Frontal cortex (tissue), 4 donors: ENCODE measurements at places on chromosomes 3 and 15. TPM values are rescaled to one million over a fixed set of nuclear protein-coding genes. Genes with fewer than 3 reads are reported as not detected.

PP2D1 gene
- not detected for total RNA-seq

GRCh38 chr3:197718891-197719290 lies 17.8 kb downstream of the RUBCN start:
- DNase-seq = no peak

GRCh38 chr3:31300456-31301443 lies 232.0 kb upstream of the STT3B start:
- no peak for DNase-seq

- no peak for DNase-seq
These were observed 40.5 kb upstream of the CMSS1 start for GRCh38 chr3:99777210-99777549.

- DNase-seq = no peak
These were observed 577.6 kb downstream of the AGBL1 start for GRCh38 chr15:86657305-86657704.

DNA sequence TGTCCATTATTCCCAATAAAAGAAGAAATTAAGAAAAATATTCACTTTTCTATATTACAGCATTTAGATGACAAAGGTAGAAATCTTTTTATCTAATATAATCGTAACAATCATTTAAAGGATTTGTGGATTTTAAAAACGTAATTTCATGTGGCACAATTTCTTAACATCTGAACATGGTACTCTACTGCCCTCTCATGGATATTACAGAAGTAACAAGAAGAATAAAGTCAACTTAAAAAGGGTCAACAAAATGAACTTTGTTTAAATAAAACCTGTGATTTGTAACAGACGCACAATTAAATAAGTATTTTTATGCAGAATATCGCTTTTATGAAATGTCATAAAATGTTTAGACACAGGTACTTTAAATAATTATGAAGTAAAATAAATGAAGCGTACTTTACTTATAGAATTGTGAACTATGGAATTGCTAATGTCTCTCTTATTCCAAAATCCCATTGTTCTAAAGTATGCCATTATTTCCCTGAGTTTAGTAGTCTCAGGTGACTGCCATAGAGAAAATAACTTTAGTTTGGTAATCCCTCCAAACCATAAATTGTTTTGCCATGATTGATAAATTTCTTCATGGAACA lies 366.8 kb upstream of the ZNF385D start:
- DNase-seq = peak; percentile 2

- no peak for DNase-seq
These were observed 196.8 kb downstream of the GOLGA6L6 start for GRCh38 chr15:20344601-20345400.

- no peak for DNase-seq
These were observed 28.6 kb downstream of the KLHL6 start for GRCh38 chr3:183526838-183527427.

- DNase-seq = no peak
These were observed 242.1 kb downstream of the NSUN3 start for GRCh38 chr3:94304954-94305353.
